ENCODE measurements at places on chromosomes 2 and 18.

- no peak for DNase-seq
Measured at GRCh38 chr2:44957656-44958327, 16.3 kb downstream of the SIX3 start.

DNA sequence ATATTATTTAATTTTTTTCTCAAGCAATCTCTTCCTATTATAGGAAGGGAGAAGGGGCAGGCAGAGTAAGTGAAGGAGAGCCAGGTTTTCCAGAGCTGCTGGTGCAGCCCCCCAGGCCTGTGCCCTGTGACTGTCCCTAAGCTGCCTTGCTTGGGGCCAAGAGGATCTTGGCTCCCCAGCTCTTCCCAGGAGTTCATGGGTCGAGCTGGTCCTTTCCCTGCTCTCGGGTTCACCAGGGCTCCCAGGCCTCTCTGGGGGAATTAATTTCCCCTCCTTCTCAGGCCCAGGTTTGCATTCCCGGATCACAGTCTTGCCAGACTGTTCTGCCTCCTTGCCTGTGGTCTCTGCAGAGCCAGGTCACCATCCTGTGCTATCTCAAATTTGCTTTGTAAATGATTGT lies 12.7 kb upstream of the TMEM131 start:
- DNase-seq = no peak

GRCh38 chr2:54388076-54388475 lies 68.1 kb upstream of the SPTBN1 start:
- no peak for DNase-seq

DNA sequence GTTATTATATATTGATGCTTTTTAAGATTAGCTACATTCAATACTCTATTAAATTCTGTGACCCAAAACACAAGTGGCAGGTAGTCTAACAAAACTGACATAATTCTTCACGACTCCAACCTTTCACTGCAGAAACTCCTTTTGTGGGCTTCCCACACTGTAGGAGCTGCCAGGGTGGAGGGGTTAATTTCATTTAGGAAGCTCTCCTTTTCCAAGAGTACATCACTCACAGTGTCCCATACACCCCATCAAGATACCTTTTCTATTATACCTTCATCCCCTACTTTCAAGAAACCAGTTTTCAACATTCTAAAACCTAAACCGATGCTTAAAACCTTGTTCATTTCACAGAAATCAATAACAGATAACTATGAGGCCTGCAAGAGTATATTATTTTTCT lies 825 bp downstream of the THUMPD2 start:
- DNase-seq = no peak

DNA sequence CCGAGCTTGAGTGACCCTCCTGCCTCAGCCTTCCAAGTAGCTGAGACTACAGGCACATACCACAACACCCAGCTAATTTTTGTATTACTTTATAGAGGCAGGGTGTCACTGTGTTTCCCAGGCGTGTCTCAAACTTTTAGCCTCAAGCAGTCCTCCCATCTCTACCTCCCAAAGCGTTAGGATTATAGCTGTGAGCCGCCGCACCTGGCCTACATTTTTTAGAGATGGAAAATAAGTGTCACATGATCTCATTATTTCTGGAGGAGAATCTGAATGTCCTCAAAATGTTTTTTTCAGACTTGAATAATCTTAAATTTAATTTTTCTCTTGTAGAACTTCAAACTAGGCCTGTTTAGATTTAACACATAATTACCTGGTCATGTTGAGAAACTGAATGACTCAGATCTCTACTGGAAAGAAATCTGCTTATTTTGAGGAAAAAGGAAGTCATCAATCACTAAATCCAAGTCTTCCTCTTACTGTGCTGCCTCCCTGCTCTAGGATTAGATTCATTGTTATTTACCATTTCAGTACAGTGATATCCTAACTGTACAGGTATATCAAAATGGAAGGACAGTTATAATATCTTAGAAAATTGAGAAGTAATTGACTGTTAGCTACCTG lies 92.4 kb downstream of the COX7A2L start:
- no peak for DNase-seq

- DNase-seq = no peak
Measured at GRCh38 chr2:1692342-1692741, 52.0 kb downstream of the PXDN start.

DNA sequence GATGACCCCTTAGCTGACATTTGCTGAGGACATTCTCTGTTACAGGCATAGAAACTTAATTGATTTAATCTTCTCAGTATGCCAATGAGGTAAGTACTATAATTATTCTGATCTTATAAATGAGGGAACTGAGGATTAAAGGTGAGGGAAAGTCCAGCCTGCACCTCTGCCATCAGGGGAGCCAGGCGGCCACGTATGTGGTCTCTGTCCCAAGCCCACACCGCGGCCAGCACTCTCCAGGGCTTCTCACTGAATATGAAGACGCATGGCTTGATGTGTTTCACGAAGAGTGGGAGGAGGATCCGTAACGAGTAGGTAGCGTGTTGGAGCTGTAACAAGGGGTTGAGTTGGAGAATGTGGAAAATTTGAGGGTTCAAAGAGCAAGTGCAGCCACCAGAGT lies 154.4 kb downstream of the TMEM18 start:
- DNase-seq = no peak

- no peak for DNase-seq
Measured at GRCh38 chr2:121688820-121689219, 39.6 kb upstream of the CLASP1 start.

GRCh38 chr2:46132996-46133395 lies 164.2 kb upstream of the EPAS1 start:
- DNase-seq = no peak

DNA sequence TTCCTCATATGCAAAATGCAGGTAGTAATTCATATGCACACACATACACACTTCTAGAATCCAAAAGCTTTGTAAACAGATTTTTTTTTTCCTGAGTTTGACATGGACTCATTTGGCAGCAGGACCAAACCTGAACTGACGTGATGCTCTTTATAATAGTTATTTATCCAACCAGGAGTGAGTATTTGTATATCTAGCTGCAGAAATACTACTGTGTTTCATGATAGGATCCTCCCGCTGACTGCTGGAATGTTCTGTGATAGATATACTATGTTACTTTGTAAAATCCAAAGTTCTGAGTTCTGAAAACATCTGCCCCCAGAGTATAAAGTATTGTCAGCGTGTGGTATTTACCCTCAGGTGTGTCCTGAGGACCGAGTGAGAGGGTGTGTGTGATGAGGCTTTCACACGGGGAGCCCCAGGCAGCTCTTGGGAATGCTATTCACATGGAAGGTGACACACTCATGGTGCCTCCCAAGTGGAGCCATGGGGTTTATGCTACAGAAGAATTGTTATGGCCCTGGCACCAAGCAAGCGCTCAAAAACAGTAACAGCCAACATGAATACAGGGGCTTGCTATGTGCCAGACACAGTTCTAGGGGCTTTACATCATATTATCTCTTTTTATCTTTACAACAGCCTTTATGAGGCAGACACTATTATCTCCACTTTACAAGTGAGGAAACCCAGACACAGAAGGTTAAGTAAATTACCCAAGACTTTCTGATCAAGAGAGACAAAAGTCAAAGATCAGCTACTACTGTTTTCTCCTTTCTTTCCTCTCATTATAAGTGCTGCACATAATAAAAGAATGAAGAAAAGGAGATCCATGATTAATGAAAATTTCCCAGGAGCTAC lies 16.7 kb upstream of the TXNDC2 start:
- DNase-seq = no peak

GRCh38 chr2:19863303-19864041 lies 38.3 kb downstream of the TTC32 start:
- peak; percentile 44 for DNase-seq

- no peak for DNase-seq
Measured at GRCh38 chr2:240551288-240551687, 6.5 kb downstream of the ANKMY1 start.

GRCh38 chr18:33593261-33593660 lies 15.2 kb downstream of the ASXL3 start:
- DNase-seq = no peak

DNA sequence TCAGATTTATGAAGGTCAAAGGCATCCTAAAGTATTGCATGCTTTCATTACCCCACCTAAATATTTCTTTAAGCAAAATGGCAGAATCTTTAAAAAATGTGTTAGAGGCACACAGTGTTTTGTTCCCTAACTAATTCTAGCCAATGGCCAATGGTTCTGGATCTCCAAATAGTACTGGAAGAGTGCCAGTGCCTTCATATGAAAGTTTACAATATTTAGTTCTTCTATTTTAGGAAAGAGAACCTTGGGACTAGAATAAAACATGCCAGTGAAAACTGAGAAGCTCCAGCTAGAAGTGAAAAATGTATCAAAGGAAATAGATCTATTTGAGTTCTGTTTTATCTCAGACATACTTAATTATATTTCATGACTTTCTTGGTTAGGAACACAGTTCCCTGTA lies 37.1 kb downstream of the TACR1 start:
- DNase-seq = no peak

- no peak for DNase-seq
Measured at GRCh38 chr2:177445200-177445599, 52.6 kb downstream of the AGPS start.

- no peak for DNase-seq
Measured at GRCh38 chr2:27800856-27801255, 29.3 kb downstream of the MRPL33 start.

DNA sequence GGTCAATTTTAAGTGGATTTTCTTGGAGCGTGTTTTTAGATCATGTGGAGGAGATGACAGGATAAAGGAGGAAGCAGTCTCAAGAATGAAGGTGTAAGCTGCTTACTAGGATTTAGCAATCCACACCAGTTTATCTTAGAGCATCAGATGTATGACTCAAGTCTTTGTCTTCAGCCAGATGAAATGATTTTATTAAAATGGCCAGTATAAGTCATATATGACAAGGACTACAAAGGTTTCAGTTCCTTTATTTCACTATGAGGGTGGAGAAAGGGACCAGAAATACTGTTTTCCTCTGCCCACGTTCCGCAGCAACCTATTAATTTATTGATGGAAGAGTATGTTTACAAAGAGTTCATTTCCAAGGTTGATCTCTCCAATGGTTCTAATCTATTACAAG lies 970.5 kb upstream of the SLC39A10 start:
- DNase-seq = no peak

DNA sequence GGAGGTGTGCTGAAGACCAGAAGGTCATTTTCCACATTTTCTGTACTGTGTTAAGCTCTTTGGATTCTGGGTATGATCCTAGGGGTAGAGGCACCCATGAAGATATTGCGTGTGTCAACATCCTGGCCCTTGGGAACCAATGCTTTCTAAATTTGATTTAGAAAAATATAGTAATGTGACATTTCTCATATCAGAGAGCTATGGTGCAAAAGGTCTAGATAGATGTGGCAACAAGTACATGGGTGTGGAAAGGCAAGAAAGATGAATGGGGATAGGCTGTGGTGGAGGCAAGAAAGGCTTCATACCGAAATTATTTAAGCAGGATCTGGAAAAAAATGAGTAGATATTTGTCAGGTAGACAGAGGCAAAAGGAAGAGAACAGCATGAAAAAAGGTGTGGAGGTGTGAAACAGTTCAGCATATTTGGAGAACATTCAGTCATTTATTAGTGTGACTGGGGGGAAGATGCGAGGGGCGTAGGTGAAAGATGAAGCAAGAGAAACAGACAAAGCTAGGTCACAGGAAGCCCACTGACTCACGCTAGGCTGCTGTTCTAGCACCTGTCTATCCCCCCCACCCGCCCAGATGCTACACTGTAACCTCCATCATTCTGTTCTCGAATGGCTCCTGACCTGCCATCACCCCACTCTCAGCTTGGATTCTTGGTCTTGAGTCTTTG lies 11.7 kb downstream of the DOK1 start:
- no peak for DNase-seq

DNA sequence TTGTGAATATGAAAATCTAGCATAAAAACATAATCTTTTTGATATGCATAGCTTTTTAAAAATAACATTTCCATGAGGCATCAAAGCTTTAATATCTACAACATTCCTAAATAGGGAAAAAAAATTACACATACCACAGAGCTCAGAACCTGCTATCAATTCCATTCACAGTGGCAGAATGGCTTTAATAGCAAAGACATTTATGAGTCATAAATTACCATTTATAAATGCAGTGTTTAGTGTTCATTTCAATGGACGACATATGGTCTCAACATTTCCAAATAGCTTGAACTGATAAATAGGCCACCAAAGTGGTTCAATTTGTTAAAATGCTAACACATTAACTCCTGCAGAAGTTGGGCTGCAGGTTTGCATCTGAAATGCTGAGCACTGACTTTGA lies 600.6 kb upstream of the SETBP1 start:
- no peak for DNase-seq

DNA sequence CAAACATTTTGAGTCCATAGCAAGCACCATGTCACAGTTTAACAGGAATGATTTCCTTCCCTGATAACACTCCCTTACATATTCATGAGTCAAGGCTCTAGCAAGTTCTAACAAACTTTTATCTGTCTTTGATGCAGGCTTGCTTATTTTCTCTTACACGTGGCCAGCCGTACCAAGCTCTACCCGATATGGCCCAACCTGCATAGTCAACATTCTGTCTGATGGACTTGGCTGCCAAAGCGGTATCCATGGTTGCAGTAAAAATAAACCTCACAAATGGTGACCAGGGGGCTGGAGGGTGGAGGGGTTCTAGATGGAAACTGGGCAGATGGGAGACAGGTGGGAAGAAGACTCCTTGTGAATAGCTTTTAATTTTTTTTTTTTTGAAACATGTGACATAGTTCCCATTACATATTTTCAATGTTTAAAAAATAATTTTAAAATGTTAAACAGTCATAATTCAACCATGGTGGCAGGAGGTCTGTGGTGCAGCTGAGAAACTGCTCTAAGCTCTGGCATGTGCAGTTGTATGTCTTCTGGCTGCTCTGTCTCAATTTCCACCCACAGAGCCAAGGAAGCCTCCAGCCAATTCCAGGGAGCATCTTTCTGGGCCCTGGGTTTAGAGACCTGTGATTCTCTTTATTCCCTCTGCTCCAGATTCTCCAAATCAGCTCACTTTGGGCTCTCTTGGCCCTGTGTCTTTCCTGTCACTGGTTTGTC lies 20.7 kb upstream of the CXCR1 start:
- no peak for DNase-seq

DNA sequence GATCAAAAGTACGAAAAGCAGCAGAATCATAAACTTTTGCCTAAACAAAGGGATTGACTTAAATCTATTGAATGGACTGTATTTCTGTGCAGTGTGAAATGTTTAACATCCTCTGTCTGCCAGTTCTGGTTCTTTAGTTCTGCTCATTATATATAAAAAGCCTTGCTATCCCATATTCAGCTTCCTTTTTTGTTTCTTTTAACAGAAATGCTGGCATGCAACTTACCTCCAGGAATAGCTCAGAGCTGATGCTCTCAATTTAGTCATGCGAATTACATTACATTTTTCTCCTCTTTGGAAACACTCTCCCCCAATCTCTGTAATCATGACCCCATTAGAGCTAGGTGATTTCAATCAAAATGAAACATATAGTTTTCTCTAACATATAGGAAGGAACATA lies 73.6 kb downstream of the SPHKAP start:
- DNase-seq = no peak

DNA sequence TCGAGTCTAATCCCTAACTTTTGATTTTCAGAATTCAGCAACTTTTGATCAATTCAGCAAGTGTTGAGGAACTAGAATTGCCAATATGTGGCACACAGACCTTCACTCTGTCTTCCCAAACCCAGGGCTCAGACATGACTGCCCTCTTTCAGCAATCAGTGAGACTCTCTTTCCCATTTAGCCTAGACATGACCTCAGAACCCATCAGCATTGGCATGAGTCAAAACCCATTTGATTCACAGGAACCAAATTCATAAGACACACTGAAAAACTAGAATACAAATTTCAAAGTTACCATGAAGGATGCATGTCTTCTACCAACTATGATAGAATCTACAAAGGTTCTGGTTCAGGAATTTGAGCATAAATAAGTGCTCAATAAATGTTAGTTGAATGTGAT lies 113.6 kb upstream of the MAP3K20 start:
- DNase-seq = no peak

All from NCI-H1092 treated with DMSO at 0.1 percent for 48 hours (cell line).